ENCODE measurements at places on chromosomes 1 and 21.
A peak's percentile ranks its signal among the peaks of the same experiment; 100 is the strongest.

DNA sequence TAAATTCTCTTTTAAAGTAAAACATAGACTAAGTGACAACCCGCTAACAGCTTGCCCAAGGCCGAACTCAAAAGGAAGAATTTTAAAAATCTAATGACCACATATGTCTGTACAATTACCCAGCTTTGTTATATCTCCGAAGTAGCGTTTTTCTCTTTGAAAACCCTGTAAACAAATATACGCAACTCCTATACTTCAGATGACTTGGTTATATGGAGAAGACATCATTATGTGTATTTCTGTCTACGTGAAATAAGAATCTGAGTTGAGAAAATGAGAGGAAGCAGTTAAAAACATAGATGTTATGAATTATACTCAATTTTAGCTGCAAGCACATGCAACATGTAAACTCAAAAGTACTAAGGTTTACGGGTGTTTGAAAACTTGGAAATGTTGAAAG, 2.0 kb downstream of the PBX1 start:
- DNase-seq, result no peak

DNA sequence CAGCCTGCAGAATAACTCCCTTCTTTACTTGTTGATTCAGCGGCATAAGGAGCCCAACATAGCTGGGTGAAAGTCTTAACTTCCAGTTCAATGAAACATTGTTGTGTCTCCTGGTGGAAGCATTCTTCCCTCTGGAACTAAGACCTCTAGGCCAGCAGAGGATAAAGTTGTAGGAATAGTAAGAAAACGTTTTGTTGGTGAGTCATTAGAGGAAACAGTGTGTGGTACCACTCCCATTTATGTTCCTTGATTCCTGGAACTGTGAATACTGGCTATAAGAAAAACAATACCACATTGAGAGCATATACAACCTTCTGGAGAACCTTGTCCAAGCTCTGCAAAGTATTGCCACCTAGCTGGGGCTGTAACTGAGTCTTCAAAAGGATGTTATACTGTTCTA, 737.4 kb upstream of the ZP4 start:
- DNase-seq, result no peak

DNA sequence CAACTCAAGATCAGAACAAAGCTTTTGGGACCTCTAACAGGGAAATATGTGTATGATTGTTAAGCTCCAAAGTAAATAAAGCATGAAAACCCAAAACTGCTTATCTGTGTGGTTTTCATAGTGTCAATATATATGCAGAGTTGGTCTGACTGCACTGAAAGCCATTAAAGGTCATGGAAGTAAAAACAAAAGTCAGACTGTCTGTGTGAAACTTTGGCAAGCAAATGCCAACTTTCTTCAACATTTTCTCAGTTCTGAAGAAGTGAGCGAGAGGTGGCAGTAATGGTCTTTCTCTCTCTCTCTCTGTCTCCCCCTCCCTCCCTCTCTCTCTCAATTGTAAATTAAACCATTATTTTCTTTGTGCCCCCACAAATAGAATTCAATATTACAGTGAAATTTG, 100.1 kb upstream of the S1PR1 start:
- DNase-seq, result no peak

GRCh38 chr1:168654198-168654915, 74.6 kb downstream of the DPT start:
- no peak for DNase-seq

DNA sequence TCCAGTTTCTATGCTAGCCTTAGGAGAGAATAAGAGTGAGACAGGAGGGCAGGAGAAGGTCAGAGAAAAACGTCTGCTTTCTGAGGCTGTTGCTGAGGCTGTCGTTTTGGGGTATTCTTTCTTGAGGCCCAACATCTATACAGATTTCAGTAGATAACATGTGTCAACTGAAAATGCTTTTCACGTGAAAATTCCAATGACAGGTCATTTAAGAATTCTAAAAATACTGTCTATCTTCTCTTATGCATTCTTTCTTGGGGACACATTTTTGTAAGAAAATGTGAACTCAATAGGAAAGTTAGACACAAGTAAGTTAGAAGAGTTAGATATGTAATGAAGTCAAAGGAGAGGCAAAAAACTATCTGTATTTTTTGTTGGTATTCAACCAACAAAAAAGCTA, 150.8 kb downstream of the TGFB2 start:
- DNase-seq, result no peak

GRCh38 chr1:178358456-178358855, 138.3 kb downstream of the CLEC20A start:
- no peak for DNase-seq

DNA sequence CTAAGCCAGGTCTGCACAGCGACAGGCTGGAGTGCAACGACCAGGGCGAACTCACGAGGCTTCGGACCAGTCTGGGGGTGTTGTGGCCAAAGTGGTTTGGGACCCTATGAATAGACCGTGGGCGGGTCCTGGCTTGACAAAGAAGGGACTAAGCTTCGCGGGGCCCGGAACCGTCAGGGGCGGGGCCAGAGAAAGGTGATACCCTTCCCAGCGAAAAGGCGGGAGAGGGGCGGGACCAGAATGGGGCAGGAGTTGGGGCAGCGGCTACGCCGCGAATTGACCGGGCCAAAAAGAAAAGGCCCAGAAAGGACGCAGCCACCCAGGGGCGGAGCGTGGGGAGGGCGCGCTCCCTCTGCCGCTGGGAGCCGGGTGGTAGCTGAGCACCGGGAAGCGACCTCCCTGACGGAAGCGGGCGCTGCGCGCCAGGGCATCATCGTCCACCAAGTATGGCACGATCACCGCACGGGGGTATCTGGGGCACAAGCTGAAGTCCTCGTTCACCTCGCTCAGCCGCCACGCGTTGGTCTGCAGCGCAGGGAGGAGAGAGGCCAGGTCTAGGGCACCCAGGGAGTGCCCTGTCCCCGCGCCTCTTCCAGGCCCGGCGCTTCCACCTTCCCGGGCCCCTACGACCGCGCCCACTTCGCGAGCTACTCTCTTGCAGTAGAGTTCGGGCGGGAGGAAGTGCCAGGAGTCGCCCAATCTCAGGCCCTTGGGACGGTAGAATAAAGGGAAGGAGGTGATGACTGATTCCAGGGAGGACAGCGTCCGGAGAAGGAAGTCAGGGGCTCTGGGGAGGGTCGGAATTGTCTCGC, 6.7 kb upstream of the FAM167B start:
- peak; percentile 49 for DNase-seq

GRCh38 chr1:100530880-100531487, 7.0 kb upstream of the GPR88 start:
- peak; percentile 96 for DNase-seq

DNA sequence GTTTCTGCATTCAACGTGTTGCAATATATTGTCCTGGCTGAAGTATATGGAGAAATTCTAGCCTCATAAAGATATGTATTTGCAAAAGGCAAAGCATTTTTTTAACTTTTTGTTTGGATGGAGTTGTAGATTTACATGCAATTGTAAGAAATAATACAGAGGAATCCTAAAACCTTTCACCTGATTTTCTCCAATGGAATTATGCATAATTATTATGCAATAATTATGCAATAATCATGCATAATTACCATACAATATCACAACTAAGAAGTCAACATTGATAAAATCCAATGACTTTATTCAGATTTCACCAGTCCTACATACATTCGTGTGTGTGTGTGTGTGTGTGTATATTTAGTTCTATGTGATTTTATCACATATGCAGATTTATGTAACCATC, 7.5 kb upstream of the MAP3K21 start:
- DNase-seq, result no peak

DNA sequence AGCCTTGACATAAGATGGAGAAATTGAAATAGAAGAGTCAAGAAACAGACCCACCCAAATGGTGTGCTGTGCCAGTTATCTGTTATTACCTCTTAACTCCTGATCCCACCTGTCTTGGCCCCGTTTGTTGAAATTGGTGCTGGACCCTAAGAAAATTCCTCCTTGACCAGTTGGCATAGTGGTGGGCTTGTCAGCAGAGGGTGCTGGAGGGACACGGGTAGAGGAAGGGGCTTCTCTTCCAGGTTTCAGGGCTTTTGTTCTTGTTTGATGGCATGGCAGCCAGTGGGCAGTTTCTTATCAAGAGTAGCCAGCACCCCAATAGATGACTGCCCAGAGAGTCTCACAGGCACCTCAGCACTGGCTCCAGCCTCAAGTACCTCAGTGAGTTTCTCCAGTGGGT, 51.6 kb downstream of the PCBP3 start:
- no peak for DNase-seq

DNA sequence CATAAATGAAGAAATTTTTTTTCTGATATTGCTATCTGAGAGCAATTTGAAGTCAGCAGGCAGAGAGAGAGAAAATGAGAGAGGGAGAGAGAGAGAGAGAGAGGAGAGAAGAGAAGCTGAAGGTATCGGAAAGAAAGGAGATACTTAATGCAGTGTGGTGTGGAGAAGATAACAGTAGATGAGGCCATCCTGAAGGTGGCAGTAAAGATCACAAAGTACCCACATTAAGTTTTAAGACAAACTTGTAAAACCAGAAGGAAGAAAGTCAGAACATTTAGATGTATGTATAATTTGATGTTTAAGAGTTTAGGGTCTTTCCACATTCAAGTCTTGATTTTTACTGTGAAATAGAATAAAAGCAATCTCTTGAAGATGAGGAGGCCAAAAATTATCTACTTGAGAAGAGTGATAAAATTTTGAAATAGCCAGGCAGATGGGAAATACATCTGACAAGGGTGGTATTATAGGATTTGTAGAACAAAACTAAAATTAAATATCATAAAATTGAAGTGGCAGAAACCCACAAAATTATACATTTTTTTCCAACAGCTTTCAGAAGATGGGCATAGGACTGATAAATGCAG, 1753.4 kb downstream of the MRPL39 start:
- DNase-seq, result peak; percentile 45

DNA sequence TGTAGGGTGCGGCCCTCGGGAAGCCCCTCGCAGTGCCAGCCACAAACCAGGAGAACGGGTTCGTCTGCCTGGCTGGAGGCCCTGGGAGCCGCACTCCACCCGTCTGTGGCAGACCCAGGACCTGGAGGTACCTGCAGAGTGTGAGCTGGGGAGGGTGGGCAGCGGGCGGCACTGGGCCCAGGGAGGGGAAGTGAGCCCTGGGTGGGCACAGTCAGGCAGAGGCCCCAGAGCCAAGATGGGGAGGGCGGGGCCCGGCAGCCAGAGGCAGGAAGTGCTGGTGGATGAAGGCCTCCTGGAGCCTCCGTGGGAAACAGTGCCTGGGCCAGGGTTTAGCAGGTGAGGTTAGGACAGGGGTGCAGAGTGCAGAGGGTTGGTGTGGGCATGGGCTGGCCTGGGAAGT, 4.0 kb upstream of the PEX10 start:
- DNase-seq, result no peak
